ENCODE measurements at places on chromosomes 1 and 21.

GRCh38 chr1:67612788-67613241 is 72.2 kb upstream of the GADD45A start:
- no peak for DNase-seq

- DNase-seq = no peak
Observed at GRCh38 chr21:32322103-32322502, 23.4 kb downstream of the MRAP start.

DNA sequence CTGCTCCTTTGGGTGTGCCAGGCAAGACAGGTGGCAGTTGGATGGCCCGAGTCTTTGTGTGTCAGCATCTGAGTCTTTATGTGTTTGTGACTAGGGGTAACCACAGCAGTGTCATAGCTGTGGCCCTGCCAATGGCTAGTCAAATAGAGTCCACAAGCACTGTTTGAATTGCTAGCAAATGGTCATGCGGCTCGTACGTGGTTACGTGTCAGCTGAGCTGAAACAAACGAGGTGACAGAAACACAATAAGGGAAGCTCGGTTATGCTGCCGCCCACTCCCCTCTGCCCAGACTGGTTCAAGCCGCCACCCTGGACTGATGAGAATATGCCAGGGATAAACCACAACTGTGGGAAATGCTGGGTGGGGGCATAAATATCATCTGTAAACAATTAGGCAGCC is 174.3 kb upstream of the LMO4 start:
- DNase-seq = no peak

- DNase-seq = peak; percentile 91
Observed at GRCh38 chr1:94925561-94926125, 1.3 kb downstream of the CNN3 start.

DNA sequence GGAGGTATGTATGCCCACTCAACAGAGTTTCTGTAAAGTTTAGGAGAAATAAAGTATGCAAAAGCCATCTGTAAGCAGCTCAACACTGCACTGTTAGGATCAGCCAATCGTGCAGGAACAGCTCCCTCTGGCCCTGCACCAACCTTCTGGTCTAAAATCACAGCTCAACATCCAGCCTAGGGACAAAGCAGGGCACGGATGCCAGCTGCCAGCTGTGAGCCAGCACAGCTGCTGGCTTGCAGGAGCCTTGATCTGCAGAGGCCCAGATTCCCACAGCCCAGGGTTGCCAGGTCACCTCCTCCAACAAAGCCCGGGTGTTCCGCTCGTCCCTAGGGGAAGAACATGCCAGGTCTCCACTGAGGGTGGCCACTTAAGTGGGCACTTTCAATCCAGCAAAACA is 8.6 kb downstream of the ACOT7 start:
- peak; percentile 88 for DNase-seq

- DNase-seq = peak; percentile 78
Observed at GRCh38 chr21:34280389-34280795, 83.4 kb upstream of the KCNE2 start.

DNA sequence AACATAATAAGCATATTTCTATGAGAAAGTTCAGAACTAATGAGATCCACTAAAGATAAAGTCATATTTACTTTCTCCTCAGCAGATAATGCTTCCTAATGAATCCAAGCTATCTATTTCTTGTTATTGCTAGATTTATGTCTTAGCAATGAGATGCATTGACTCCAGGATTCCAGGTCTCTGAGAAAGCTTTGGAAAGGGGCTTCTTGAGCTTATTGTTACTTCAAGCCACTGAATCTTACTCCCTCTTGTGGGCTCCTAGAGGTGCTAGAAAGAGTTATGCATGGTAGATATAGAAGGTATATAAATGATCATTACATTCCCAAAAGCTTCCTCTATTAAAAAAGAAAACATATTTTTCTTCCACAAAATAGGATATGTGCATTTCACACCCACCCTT is 246.4 kb upstream of the ADAMTS5 start:
- no peak for DNase-seq

DNA sequence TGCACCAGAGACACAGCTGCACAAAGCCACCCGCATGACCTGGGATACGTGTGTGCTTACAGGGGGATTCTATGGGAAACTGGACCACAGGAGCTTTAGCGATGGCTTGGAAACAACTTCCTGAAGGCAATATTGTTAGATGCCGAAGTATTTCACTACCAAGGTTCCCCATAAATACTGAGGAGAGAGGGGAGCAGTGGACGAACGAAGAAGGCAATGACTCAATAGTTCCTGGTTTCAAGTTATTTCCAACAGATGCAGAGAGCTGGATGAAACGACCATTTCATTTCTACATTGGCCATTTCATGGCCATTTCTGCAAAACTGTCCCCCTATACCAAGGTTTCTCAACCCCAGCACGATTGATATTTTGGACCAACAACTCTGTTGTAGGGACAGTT is 61.3 kb downstream of the CD34 start:
- DNase-seq = no peak

- DNase-seq = no peak
Observed at GRCh38 chr1:70818401-70818800, 229.2 kb downstream of the PTGER3 start.

DNA sequence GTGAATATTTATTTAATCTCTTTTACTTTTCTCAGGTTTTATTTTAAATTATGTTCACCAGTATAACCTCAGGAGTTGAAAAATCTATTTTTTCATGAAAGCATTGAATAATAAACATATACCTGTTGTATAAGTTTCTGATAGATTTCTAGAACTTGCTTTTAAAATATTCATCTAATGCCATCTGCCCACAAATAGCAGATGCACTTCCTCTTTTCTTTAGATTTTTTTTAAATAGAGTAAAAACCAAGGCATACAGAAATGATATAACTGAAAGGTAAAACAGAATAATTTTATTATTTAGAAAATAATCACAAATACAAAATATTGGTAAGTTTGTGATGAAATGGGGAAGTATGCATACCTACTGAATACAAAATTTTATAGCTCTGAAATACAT is 130.7 kb upstream of the PRMT6 start:
- no peak for DNase-seq

DNA sequence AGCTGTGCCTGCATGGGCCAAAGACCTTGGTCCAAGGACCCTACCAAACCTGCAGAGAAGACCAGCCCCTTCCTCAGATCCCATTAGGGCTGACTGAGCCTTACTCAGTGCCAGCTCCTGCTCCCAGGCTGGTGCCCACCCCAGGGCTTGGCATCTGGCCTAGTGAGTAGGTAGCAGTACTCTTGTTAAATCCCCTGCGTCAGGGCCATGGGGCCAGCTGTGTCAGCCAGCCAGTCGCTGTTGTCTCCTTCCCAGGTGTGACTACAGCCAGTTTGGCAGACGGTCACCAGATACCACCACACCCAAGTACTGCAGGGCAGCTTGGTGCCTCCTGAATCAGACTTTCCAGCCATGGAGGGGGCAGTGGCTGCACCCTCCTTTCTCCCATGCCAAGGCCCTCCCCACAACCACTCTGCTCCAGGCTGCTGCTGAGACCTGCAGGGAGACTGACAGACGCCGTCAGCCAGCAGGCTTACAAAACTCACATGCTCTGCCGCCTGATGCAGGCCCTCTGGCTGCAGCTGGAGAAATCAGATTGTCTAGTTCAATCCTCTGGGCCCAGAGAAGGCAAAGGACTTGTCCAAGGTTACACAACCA is 3.0 kb downstream of the TENT5B start:
- peak; percentile 80 for DNase-seq

DNA sequence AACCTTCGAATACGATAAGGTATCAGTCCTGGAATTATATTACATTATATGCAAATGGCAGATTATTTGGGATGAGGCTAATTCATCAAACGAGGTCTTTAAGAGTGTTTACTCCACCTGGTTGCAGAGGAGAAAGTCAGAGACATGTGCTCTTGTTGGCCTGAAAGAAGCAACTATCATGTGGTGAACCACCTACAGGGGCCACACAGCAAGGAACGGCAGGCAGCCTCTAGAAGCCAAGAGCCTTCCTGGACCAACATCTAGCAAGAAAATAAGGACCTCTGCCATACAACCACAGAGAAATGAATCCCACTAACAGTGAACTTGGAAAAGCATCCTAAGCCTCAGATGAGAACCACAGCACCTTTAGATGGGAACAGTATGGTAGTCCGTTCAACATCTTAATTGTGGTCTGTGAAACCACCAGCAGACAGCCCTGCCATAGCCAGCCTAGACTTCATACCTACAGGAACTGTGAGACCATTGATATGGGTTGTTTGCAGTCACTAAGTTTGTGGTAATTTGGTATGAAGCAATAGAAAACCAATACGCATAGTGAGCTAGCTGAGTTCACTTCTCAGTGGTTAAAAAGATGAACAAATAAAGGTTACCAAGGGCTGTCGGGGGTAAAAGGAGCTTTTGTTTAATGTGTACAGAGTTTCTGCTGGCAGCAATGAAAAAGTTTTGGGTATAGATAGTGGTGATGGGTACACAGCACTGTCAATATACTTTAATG is 345.7 kb upstream of the RUNX1 start:
- no peak for DNase-seq

GRCh38 chr21:36260030-36260787 is 59.8 kb upstream of the MORC3 start:
- no peak for DNase-seq

DNA sequence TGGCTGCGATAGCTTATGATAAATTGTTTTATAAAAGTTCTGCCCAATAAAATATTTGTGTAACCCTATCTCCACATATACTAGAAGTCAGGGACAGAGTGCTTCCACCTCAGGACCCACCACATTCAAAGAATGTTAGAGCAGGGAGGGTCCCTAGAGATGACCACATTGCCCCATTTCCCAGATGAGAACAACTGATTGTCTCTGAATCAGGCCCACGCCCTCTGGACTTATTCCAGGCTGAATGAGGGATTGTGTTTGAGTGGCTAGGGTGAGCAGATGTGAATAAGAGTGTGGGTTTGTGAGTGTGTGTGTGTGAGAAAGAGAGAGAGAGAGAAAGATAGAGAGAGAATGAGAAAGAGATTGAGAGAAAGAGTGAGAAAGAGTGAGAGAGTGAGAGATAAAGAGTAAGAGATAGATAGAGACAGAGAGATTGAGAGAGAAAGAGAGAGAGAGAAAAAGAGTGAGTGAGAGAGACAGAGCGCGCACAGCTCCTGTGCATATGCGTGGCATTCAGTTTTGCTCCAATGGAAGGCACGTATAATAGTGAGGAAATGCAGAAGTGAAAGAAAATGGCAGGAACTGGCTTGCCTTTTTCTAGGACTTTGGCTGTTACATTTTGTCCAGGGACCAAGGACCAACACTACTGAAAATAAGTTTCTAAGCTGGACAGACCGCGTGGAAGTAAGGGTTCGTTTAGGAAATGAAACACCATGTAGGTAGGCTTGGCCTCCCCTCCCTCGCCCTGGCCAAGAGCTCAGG is 94.1 kb downstream of the ABCA4 start:
- DNase-seq = no peak

GRCh38 chr21:34843562-34843961 is 174.8 kb downstream of the CLIC6 start:
- no peak for DNase-seq

GRCh38 chr1:102252731-102253505 is 256.2 kb upstream of the OLFM3 start:
- no peak for DNase-seq

- DNase-seq = no peak
Observed at GRCh38 chr1:81563632-81564031, 237.1 kb upstream of the ADGRL2 start.

GRCh38 chr1:6092211-6092610 is 46.5 kb downstream of the KCNAB2 start:
- no peak for DNase-seq

GRCh38 chr1:98903726-98904125 is 100.9 kb downstream of the PLPPR5 start:
- no peak for DNase-seq

DNA sequence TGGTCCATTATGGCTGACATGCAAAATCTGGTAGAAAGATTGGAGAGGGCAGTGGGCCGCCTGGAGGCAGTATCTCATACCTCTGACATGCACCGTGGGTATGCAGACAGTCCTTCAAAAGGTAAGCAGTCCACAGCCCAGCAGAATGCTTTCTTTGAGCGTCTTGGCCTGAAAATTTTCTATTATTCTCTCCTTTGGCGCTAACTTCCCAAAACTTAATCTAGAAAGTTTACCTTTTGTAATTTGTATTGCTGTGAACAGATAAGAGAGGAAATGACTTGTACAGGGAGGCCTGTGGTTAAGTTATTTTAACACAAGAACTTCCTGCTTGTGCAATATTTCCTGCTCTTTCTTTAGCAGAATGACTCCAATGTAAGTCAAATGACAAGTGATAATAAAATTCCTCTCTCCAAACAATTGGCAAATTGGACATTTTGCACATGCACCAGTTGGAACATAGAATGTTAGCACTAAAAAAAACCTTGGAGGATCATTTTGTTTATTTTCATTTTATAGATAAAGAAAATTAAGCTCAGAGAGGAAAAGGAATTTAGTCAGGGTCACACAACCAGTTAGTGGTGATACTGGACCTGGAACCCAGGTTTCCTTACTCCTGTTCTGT is 18.9 kb downstream of the CAP1 start:
- no peak for DNase-seq

DNA sequence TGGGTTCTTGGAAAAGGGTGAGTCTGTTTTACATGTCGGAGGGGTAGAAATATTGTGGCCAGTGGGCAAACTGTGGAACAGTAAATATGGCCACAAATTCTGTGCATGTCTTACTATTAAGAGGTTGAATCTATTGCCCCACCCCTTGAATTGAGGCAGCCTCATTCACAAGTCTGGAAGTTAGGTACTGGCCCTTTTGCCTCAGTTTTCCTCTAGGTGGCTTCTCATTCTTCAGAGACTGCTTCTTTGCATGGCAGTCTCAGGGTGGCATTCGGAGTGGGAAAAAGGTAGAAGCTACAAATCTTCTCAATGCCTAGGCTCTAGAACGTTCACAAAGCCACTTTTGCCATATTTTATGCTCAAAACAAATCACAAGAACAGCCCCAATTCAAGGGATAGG is 57.2 kb downstream of the SLC9C2 start:
- DNase-seq = no peak

DNA sequence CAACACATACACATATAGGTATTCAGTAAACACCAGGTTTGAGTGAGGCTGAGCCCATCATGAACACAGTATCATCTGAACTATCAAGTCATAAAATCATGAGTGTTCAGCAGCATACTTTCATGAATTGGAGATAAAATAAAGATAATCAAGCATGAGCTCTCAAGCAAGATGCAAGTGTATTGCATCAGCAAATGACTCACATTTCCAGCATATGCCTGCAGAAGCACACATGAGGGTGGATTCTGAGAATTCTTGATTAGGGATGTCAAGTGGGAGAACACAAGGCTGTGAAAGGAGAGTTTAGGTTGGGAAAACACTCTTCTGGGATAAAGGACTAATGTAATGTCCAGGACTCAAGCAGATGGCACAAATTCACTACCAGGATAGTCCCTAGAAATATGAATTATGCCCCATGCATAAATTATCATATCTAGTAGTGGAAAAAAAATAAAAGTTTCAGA is 299.2 kb downstream of the SRGAP2C start:
- no peak for DNase-seq

- peak; percentile 97 for DNase-seq
Observed at GRCh38 chr1:226677027-226678020, 61.8 kb downstream of the ITPKB start.

Measured in sigmoid colon (tissue), 7 donors.